ENCODE measurements at places on chromosomes 16 and 17.
A peak's percentile ranks its signal among the peaks of the same experiment; 100 is the strongest.

- no peak for DNase-seq
These were observed 5.5 kb upstream of the SREBF1 start for GRCh38 chr17:17842111-17842876.

GRCh38 chr16:30785126-30786106 is 1.6 kb downstream of the ZNF629 start:
- DNase-seq: no peak

- no peak for DNase-seq
These were observed 16.6 kb downstream of the TRPV2 start for GRCh38 chr17:16432017-16432416.

GRCh38 chr16:56689171-56689570 is 6.9 kb downstream of the MT1X start:
- no peak for DNase-seq

- no peak for DNase-seq
These were observed 12.2 kb upstream of the ATP2C2 start for GRCh38 chr16:84356176-84356575.

DNA sequence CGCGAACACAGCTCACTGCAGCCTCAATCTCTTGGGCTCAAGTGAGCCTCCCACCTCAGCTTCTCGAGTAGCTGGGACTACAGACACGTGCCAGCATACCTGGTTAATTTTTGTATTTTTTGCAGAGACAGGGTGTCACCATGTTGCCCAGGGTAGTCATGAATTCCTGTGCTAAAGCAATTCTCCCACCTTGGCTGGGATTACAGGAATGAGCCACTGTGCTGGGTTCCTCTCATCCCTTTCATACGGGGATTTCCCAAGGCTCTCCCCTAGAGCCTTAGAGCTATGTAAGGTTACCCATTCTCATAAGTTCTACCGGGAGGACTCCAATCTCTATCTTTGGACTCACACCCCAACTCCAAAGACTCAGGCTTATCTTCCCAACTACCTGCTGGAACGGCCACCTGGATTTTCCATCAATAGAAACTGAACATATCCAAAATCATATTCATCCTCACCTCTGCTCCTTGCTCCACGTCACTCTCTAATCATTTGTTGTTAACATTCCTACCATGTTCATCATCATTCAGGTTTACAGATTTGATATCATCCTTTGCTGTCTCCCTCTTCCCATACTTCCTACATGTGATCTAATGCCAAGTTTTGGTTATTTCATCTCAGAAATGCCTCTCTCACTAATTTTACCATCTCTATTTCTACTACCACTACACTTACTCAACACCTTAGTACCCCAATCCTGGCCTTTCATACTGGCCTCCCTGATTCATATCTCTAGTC is 92.5 kb downstream of the NCOR1 start:
- no peak for DNase-seq

DNA sequence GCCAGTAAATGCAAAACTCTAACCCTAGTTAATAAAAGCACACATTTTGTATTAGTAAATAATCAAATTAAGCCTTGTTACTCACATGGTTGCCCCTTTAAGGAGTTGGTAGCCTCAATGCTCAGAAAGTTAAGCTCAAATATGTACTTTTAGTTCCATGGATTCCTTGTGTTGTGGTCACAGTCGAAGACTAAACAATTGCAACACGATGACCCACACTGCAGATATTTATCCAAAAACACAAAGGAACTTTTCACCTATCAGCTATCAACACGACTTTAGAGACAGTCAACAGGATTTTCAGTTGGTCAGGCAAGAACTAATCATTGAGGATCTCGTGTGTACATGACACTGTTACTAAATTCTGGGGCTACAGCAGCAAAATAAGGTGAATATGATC is 47.4 kb upstream of the NUDT7 start:
- DNase-seq: no peak

DNA sequence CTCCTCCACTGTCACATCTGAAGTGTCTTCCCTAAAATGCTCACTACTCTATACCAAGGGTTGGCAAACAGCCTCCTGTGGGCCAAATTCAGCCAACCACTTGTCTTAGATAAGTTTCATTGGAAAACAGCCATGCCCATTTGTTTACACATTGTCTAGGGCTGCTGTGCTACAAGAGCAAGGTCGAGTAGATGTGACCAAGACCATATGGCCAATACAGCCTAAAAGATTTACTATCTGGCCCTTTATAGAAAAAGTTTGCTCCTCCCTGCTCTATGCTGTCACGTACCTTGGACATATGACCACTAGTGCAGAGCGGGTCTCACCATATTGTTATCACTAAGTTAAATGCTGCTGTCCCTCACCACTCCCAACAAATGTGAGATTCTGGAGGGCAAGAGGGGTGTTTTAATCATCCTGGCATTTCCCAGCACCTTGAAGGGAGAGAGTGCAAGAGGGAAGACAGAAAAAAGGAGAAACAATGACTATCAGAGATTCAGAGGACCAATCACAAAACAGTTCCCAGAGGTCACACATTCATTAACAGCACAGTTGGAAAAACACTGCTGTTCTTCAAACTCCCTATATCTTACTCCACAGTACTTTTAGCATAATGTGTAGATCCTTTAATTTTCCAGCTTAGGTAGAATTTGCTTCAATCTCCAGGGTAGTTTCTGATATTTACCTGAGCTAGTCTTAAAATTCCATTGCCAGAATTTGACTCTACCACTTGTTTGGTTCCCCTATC is 13.2 kb downstream of the LSM12 start:
- no peak for DNase-seq

- DNase-seq: no peak
These were observed 5.2 kb downstream of the FAM20A start for GRCh38 chr17:68595986-68596385.

DNA sequence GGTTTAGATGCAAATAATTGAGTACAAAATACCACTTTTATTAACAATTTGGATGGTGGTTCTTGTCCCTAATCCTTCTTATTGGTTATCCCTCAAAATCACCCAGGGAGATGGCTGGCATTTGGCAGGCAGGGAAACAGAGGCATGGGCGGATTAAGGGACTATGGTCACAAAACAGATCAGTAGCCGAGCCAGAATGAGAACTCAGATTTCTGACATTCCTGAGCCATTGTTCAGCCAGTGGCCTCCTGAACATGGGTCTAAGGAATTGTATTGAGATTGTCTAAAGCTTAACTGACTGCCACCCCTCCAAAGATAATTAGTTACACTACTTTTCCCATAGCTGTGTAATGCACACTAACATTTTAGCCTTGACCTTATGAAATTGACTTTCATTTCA is 88.4 kb downstream of the CHD9NB start:
- no peak for DNase-seq

- peak; percentile 85 for DNase-seq
These were observed 1.6 kb upstream of the DUSP14 start for GRCh38 chr17:37488009-37488604.

GRCh38 chr17:79237448-79238053 is 162.9 kb downstream of the ENGASE start:
- no peak for DNase-seq
